Muscle of arm (tissue), 14 donors: ENCODE measurements at places on chromosomes 16 and 17.

- no peak for DNase-seq
These were observed 63.5 kb downstream of the CRISPLD2 start for GRCh38 chr16:84883301-84883700.

- peak; percentile 37 for DNase-seq
These were observed 150.3 kb downstream of the ASIC2 start for GRCh38 chr17:33142705-33143299.

DNA sequence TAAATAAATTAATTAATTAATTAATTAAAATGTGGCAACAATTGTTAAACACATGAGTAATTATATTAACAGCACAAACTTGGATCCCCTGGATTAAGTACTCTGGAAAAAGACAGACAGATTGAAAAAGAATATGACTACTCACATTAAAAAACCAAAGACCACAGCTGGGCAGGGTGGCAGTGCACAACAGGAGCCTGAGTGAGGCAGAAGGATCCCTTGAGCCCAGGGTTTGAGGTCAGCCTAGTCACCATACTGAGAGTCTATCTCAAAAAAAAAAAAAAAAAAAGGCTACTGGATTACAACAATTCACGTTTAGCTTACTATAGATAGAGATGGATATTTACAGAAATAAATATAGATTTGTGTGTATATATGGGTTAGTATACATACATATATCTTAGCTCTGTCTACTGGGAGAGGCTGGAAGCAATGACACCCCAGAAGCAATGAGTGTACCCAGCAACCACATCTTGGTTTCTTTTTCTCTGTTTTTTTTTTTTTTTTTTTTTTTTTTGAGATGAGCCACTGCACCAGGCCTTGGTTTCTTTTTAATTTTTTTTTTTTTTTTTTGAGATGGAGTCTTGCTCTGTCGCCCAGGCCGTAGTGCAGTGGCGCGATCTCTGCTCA is 10.6 kb upstream of the SUZ12 start:
- DNase-seq, result no peak

- DNase-seq, result no peak
These were observed 154.0 kb downstream of the IRF8 start for GRCh38 chr16:86052926-86053325.

DNA sequence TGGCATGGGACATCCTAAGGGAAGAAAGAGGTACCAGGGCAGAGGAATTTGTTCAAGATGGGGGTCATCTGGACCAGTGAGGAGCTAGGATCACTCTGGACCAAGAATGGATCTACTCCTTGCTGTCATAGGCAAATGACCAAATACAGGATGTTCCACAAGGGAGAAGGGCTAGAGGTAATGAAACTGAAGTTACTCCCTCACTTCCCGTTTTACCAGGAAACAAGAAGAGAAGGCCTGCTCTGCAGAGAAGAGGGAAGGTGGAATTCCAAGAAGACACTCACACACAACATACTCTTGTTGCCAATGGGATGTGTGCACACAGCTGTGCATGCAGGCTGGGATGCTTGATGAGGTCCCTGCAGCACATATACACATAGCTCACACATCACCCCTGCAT is 38.6 kb downstream of the NEUROD2 start:
- DNase-seq, result no peak

GRCh38 chr17:74822335-74822938 is 37.2 kb downstream of the GRIN2C start:
- DNase-seq, result no peak
